ENCODE measurements at places on chromosomes 2 and 18.
A peak's percentile ranks its signal among the peaks of the same experiment; 100 is the strongest.

DNA sequence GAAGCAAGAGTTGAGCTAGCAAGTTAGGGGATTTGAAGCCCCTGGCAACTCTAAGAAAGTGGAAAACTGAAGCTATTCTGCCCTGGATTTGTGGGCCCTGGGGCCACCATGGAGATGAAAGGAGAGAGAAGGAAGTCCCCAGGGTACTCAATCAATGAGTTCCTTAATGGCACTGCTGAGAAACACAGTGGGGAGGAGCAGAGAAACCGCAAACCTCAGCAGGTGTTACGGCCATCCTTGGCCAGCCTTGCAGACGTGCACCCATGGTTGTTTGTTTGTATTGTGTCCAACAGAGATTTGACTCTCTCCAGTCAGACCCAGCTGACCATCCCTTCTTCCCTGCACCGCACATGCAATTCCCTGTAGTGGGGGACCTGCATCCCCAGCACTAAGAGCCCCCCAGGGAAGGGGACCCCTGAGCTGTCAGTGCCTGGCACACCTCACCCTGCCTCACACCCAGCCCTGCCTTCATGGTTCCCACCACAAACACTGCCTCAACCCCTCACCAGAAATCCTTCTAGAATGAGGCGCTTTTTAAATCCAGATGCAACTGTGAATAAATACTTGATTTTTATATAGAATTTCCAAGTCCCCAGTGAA is 255.3 kb downstream of the SH3BP4 start:
- no peak for DNase-seq

- no peak for DNase-seq
Measured at GRCh38 chr2:130798472-130799218, 38.1 kb upstream of the ARHGEF4 start.

GRCh38 chr2:132438691-132439090 is 22.1 kb downstream of the GPR39 start:
- no peak for DNase-seq

DNA sequence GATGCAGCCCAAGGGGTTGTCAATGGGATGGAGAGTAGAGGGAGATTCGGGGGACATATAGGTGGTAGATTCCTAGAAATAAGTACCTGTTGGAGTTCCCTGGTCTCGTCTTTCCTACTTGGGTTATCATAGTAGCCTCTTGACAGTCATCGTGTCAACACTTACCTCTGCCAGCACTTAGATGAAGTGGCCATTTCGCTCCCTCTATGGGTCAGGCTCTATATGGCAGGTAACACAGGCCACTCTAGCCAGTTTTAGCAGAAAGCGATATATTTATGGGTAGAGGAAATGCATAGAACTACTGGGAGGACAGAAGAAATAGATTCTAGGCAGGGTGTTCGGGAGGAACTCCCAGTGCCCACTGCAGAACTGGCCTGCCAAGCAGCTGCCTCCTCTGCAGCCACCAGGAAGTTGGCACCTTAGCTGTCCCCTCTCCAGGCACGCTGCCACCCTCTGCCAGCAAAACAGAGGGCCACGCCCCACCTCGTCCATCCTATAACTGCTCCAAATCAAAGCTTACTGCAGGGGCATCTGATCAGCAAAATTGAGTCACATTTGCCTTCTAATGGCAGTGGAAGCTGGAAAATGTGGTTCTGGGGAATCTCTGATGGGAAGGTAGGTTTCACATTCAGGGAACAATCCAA is 181.3 kb downstream of the INSIG2 start:
- DNase-seq, result no peak

DNA sequence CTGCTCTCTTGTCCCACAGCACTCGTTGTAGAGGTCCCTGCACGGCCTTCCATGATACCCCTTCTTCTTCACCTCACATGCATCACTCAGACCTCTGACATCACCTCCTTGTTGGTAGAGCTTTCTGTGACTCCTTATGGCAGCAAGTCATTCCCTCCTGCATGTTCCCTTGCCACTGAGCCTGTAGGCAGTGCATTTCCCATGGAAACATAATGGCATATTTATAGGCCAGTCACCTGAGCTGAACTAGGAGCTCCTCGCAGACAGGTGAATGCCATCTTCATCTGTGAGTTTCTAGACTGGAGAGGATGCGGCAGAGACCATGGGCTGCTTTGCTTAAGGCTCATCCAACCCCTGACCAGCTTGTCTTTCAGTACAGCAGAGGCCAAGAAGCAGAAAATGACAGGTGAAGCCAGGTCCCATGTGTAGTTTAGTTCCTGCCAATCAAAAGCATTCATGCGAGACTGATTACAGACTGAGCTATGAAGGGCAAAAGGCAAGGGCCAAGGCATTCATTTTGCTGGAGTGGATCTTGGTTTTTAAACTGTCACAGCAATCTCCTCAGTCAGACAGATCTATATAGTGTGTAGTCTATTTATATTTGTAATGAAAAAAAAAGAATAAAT is 59.4 kb upstream of the NEDD4L start:
- no peak for DNase-seq

GRCh38 chr18:26089293-26090129 is 902 bp downstream of the SS18 start:
- DNase-seq, result peak; percentile 36

DNA sequence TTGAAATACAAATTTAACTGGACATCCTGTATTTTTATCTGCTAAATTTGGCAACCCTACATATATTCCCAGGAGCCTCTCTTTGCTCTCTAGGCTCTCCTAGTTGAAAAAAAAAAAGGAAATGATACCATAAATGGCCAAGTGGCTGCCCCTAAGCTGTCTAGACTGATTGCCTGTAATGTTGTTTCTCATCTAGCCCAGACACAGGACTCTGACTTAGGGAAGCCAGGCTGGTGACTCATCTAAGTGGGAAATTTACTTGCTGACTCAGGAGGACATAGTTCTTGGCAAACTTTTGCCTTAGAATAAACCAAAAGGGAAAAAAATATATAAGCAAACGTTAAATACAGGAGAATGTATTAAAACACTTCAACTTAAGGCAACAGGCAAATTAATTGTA is 14.6 kb upstream of the ITGAV start:
- no peak for DNase-seq

- no peak for DNase-seq
Measured at GRCh38 chr18:11972371-11973174, 8.7 kb upstream of the IMPA2 start.

- DNase-seq, result no peak
Measured at GRCh38 chr2:202758604-202759003, 113.0 kb downstream of the ICA1L start.

- DNase-seq, result peak; percentile 79
Measured at GRCh38 chr18:2654928-2655177, 673 bp upstream of the SMCHD1 start.

- no peak for DNase-seq
Measured at GRCh38 chr18:39449566-39449965, 1884.0 kb upstream of the CELF4 start.

GRCh38 chr2:158828378-158829164 is 33.5 kb downstream of the DAPL1 start:
- no peak for DNase-seq

DNA sequence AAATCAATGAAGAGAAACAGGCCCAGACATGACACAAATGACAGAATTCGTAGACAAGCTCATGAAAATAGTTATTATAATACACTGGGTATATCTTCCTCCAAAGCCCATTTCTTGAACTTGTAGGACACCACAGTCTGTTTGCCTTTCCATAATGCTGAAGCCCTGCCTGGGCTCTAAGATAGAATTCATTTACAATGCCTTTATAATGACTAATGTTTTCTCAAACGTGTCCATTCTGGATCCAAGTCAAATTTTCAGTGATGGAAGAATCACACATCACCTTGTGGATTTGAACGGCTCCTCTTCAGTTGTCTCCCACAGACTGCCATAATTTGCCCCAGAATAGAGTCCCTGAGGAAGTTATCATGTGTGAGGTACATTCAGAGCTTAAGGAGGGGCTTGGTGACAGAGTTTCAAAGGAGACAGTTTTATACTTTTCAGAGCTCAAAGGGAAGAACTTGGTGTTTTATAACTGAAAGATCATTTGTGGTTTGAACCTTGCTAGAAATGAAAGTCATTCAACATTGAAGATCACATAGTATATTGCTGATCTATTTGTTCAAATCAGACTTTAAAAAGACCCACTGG is 38.2 kb downstream of the CASP8 start:
- DNase-seq, result no peak

DNA sequence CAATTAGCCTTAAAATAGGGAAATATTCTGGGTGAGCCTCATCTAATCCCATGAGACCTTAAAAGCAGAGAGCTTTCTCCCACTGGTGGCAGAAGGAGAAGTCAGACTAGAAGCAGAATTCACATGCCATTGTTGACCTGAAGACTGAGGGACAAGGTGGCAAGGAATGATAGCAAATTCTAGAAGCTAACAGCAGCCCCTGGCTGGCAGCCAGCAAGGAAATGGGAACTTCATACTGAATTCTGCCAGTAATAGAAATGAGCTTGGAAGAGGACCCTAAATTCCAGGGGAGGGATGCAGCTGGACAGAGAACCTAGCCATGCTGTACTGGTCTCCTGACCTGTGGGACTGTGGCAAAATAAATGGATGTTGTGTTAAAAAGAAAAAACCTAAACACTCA is 19.5 kb downstream of the B3GNT7 start:
- DNase-seq, result no peak

GRCh38 chr2:22800412-22800811 is 584.6 kb upstream of the KLHL29 start:
- DNase-seq, result no peak

GRCh38 chr2:31387850-31388249 is 26.7 kb downstream of the XDH start:
- DNase-seq, result no peak

DNA sequence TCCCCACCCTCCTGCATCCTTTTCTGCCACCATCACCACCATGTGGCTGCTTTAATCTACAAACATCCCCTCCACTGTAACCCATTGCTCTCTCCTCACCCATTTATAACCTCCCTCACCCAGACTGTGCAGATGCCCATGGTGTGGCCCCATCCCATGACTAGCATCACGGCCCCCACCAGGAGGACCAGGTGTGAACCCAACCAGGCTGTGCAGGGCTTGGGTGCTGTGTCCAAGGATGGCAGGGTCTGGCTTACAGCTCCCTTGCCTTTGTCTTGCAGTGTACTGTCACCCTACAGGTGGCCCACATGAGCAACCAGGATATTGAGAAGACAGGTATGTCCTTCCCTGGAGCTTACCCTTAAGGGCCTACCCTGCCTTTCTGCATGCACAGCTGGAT is 6.8 kb downstream of the FER1L5 start:
- DNase-seq, result no peak

DNA sequence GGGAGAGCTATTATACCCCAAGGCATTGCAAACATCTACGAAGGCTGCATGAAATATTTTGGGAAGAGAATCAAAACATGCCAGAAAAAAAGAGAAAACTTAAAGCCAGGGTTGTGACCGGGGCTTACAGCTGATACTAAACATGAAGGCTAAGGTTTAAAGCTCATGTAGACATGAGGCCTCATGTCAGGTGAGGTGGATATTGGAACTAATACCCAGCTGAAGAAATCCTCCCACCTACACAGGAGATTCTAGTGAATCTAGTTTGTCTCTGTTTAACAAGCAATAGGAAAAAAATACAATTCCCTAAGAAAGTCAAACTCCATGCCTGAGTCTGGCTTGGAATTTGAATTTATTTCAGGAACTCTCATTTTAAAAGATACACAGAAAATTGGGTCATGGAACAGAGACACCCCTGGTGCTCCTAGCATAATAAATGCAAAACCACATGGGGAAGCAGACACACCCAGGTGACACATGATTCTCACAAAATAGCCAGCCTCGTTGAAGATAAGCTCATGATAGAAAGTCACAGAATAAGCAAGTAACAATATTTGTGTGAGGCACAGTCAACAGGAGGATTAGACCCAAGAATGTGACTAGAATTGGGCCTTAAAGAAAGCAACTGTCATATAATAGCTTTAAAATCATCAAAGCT is 42.2 kb downstream of the UPP2 start:
- DNase-seq, result no peak

- DNase-seq, result no peak
Measured at GRCh38 chr2:180572346-180572745, 408.1 kb upstream of the UBE2E3 start.

DNA sequence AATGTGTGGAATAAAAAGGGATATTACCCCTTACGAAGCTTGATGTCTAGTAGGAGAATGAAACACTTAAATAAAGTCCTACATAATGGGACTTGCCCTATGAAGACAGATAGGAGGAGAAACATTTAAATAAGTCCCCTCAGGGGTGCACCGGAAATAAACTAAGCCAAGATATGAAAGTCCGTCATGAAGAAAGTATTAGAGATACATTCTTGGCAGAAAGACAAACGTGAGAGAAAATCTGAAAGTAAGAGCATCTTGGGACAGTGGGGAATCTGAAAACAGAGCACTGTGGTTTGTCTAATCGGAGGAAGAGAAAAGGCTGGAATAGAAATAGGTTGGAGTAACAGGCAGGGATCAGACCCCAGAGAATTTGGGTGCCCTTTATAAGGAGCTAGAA is 516.9 kb upstream of the DSEL start:
- DNase-seq, result no peak

GRCh38 chr2:37365669-37366068 is 21.2 kb downstream of the QPCT start:
- no peak for DNase-seq

DNA sequence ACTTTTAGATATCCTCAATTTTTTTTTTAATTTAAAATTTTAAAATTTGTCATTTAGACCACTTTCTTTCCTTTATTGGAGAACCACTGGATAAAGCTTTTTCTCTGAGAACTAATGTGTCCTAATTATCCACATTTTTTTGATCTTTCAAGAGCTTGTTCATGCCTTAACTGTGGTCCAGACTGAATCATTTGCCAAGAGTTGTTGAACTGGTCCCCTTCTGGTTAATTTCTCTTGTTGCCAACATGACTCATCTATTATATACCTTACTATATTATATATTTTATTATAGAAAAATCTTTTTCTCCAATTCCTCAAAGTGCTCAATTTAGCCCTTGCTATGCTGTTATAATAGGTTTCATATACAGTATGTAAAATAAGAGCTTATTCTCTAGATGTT is 53.1 kb upstream of the TMEM87B start:
- DNase-seq, result no peak

GRCh38 chr18:67805261-67805660 is 288.7 kb upstream of the DSEL start:
- DNase-seq, result no peak

DNA sequence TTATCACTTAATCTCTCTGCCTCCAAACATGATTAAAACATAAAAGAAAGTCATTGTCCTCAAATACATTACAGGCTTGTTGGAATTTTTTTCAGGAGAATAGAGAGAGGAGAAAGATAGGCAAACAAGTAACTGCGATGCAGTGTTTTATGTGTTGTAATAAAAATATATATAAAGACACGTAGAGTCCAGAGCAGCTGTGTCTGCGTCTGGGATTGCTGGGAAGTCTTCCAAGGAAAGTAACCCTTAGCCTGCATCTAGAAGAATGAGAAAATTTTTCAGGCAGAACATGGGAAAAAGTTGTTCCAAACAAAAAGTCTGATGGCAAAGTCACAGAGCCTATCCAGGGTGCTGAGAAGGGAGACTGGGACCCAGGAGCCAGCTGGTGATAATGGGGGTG is 91.8 kb upstream of the ST6GAL2 start:
- no peak for DNase-seq

All from T-helper 1 cell (primary cell).